ENCODE measurements at places on chromosomes 7 and 10. TPM values are rescaled to one million over a fixed set of nuclear protein-coding genes. Genes with fewer than 3 reads are reported as not detected.

The UPP1 gene
- total RNA-seq, result 121 TPM

The SFRP5 gene
- total RNA-seq, result not detected

The ANXA7 gene
- 82.0 TPM for total RNA-seq

The KCNK18 gene
- not detected for total RNA-seq

DNA sequence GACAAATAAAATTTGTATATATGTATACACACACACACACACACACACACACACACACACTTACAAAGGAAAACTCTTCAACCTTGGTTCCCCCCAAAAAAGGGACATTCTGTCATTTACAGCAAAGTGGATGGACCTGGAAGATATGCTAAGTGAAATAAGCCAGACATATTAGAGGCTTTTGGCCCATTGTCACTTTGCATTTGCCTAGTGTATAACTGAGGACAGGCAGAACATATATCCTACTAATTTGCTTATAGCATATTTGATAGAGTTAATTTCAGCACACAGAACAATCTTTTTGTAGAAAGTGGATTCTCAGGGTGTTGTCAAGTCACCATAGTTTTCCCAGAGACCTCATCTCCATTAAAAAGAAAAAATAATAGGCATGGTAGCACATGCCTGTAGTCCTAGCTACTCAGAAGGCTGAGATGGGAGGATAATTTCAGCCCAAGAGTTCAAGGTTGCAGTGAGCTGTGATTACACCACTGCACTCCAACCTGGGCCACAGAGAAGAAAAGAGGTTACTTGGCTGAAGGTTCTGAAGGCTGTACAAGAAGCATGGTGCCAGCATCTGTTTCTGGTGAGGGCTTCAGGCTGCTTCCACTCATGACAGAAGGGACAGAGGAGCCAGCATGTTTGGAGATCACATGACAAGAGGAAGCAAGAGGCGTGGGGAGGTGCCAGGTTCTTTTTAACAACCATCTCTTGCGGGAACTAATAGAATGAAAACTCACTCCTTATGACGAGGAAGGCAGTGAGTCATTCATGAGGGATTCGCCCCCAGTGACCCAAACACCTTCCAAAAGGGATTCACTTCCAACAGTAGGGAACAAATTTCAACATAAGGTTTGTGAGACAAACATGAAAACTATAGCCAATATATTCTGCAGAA lies 135.6 kb downstream of the TMEM168 start:
- DNase-seq, result no peak

GRCh38 chr7:101231644-101232043 lies 6.0 kb downstream of the CLDN15 start:
- no peak for DNase-seq

DNA sequence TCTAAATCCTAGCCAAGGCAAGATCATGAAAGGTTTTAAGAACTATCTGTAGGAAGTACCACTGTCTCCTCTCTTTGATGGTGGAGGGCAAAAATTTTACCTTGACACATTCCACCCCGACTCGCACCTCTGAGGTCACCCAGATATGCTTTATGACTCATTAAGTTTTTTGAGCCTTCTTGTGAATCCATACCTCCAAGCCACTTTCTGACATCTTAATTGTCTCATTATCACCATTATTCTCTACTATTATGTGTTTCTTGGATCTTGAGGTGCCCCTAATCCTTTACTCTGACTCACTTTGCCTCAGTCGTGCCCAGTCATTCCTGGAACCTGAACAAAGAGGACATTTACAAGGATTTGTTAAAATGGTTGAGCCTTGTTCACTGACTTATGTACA lies 146.6 kb downstream of the RAPGEF5 start:
- DNase-seq, result no peak

GRCh38 chr7:99191869-99192596 lies 15.9 kb downstream of the KPNA7 start:
- no peak for DNase-seq

GRCh38 chr7:44587843-44588711 lies 6.0 kb upstream of the TMED4 start:
- peak; percentile 81 for DNase-seq

DNA sequence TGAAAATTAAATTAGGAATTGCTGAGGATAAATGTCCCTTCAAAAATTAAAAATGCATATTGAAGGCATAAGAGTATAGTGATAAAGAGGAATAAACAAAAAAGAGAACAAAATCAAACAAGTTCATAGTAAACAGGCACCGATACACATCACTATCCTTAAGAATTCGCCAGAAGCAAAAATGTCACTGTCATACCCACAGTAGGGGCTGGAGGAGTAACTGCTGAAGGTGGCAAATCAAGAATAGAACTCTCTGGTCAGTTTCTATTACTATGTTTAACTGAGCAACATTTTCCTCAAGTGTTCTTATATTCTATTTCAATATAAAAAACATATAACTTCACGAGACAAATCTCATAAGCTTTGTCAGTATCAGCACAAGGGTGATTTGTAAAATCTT lies 84.0 kb downstream of the VPS41 start:
- DNase-seq, result no peak

GRCh38 chr7:259751-260405 lies 30.1 kb upstream of the FOXL3 start:
- no peak for DNase-seq

GRCh38 chr10:75034131-75034512 lies 77.3 kb upstream of the SAMD8 start:
- DNase-seq, result no peak

DNA sequence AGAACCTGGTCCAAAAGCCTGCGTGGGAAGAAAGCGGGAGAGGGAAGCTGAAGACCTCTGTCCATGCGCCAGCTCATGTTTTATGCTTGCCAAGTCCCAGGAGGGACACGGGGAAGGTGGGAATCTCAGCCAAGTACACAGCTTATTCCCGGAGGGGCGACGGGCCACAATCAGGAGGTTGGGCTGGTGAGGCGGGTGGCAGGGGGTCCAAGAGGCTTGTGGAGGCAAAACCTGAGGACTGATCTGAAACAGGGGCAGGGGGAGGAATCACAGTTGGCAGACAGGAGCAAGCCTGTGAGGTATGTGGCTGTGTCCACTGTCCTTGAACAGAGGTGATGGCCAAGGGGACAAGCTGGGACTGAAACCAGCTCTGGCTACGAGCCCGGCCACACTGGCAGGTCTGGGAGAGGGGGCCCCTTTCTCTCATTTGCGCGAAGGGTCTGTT lies 38.0 kb upstream of the LEP start:
- no peak for DNase-seq

- DNase-seq, result no peak
These were observed 271.2 kb downstream of the ARHGAP12 start for GRCh38 chr10:31657434-31657872.

DNA sequence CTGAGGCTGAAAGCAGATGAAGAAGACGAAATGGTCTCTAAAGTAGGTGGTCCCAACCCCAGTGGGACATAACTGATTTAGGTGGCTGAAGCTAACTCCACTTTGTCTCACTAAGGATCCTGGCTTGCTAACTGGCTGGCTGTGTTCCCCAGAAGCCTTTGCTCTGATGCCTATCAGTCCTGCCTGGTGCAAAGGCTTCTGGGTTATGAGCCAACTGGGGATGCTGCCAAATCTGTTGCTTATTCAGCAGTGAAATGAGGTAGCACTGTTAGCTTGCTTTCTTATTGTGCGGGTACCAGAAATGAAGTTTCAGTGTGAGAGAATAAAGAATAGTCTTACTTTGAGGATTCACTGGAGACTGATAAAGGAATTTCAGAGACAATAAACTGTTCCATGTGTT lies 18.1 kb downstream of the PRKG1 start:
- no peak for DNase-seq

GRCh38 chr10:1011696-1012095 lies 14.0 kb downstream of the IDI2 start:
- no peak for DNase-seq

GRCh38 chr10:3689871-3690510 lies 95.0 kb downstream of the KLF6 start:
- no peak for DNase-seq
